GM23338 (cell line): ENCODE measurements at places on chromosomes 6 and 20. TPM values are rescaled to one million over a fixed set of nuclear protein-coding genes. Genes with fewer than 3 reads are reported as not detected.

BHLHE23 gene
- 5.0 and 6.6 TPM in 2 replicates for total RNA-seq

DNA sequence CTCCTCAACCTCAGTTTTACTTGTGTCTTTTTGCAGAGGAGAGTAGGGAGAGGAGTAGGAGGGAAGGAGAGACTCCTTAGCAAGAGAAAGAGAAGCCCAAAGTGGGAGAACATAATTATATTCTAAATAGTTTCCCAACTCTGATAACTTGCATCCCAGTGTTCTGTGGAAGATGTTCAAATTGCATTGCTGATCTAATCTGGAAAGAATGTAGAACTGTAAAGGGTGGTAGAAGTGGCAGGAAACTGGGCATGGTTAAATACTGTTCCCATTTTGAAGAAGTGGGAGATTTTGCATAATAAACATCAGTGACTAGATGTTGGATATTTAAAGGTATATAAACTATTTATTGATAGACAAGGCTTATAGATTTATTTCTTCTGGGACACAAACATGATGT lies 42.6 kb upstream of the HMGN3 start:
- no peak for DNase-seq

GRCh38 chr20:14711652-14712051 lies 374.2 kb upstream of the FLRT3 start:
- DNase-seq = peak; percentile 50

DNA sequence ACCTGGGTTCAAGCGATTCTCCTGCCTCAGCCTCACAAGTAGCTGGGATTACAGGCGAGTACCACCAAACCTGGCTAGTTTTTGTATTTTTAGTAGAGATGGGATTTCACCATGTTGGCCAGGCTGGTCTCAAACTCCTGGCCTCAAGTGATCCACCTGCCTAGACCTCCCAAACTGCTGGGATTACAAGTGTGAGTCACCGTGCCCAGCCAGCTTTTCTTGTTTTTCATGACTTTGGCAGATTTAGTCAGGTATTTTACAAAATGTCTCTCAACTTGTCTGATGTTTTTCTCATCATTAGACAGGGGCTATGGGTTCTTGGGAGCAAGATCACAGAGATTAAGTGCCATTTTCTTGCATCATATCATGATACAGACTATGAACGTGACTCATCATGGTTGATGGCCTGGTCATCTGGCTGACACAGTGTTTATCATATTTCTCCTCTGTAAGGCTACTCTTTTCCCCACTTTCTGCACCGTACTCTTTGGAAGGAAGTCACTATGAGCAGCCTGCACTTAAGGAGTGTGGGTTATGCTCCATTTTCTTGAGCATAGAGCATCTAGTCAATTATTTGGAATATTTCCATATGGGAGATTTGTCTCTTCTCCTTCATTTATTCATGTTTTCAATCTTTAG lies 67.8 kb downstream of the RNF182 start:
- no peak for DNase-seq

GRCh38 chr20:10453241-10453640 lies 18.1 kb downstream of the SLX4IP start:
- no peak for DNase-seq

PGC gene
- total RNA-seq = not detected in 2 replicates

DNA sequence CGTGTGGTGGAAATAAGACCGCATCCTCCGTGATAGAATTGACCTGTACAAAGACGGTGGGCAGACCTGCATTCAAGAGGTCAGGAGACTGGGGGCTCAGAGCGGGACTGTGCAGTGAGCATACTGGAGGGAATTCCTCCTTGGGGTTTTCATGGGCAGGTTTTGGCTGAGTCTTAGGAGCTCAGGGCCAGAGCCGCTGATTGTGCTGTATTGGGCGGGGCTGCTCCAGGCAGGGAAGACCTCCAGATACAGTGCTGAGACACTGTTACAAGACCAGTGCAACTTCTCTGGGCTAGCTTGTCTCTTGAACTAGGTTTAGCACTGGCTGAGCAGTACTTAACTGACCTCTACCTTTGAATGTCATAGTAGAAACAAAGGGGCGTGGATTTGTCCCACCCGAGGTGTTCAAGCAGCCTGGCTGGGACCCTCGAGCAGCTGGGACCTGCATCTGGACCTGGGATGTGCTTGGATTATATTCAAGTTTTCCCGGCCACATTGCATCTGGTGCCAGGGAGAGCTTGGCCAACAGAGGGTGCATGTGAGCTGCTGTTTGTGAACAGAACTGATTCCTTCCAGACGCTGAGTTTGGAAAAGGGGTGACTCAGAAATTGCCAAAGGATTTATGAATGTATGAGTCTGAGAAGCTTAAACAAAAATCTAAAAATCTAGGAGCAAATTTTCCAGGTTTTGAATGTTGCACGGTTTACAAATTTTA lies 33.4 kb upstream of the SLC22A1 start:
- DNase-seq = peak; percentile 71

DNA sequence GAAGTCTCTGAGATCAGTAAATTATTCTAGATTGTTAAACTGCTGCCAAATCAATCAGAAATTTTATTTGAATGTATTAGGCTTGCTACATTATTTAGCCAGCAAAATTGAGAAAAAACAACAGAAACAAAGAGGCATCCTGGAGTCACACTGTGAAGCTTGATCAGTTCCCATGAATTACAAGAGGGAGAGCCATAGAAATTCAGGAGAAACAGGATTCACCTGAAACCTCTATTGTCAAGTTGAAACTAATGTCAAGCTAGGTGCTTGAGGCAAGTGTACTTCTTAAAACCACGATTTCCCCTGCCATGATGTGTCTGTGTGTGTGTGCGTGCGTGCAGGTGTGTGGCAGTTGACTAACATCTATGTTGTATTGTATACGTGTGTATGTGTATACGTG lies 439.1 kb upstream of the NOX3 start:
- DNase-seq = peak; percentile 80

SULF2 gene
- total RNA-seq = 14.0 and 20.7 TPM in 2 replicates

- no peak for DNase-seq
Observed at GRCh38 chr6:12022953-12023388, 10.9 kb downstream of the HIVEP1 start.

DNA sequence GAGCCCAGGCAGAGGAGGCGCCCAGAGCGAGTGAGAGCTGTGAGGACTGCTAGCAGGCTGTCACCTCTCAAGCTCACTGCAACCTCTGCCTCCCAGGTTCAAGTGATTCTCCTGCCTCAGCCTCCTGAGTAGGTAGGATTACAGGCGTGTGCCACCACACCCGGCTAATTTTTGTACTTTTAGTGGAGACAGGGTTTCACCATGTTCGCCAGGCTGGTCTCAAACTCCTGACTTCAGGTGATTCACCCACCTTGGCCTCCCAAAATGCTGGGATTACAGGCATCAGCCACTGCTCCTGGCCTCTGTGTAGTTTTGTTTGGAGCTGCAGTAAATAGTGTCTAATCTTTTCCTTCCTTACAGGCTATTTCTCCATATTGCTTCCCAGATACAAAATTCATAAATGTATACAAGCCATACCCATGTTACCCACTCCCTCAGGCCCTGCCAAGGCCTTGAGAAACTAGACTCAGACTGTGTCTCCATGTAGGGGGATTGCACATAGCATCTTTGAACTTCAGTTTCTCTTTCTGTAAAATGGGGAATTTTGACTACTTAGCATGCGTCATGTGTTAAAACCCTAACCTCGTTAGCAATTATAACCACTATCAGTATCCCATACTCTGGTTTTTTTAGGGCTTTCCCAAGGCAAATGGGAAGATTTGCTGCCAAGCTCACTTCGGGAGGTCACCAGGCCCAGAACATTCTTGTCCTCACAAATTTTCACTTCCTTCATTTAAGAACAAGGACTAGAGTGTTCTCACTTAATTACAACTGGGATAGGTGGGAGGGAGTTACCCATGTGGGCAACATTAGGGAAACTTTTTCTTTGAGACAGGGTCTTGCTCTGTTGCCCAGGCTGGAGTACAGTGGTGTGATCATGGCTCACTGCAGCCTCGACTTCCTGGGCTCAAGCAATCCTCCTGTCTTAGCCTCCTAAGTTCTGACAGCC lies 67.3 kb upstream of the DDR1 start:
- no peak for DNase-seq

GRCh38 chr6:43604174-43604573 lies 24.9 kb downstream of the GTPBP2 start:
- no peak for DNase-seq

- no peak for DNase-seq
Observed at GRCh38 chr6:89729818-89730217, 89.8 kb downstream of the MDN1 start.

DNA sequence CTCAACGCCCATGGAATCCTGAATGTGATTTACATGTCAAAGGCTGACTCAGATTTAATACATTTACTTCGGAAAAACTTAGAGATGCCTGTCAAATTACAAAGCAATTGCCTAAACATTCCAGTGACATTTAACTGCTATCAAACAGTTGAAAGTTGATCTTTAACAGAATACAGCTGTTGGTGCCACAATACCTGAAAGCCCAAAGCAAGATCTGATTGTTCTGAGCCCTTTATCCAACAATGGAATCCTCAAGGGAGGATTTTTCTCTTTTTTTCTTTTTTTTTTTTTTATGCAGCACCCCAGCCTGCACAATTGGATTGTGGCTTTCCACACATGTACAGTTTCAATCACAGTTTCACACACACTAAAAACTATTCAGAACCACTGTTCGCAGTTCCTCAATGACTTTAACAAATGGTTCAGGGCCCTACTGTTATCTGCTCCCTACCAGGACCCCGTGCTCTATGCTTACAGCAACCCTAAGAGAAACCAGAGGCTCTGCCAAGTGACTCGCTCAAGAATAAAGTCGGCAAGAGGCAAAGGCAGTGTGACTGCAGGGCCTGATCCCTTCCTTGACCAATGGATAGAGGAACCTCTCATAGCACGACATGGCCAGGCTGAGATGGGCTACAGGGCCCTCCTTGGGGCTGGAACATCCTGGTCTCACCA lies 33.3 kb downstream of the EPB41L2 start:
- DNase-seq = peak; percentile 30

PXDC1 gene
- 1.7 and 1.8 TPM in 2 replicates for total RNA-seq

DNA sequence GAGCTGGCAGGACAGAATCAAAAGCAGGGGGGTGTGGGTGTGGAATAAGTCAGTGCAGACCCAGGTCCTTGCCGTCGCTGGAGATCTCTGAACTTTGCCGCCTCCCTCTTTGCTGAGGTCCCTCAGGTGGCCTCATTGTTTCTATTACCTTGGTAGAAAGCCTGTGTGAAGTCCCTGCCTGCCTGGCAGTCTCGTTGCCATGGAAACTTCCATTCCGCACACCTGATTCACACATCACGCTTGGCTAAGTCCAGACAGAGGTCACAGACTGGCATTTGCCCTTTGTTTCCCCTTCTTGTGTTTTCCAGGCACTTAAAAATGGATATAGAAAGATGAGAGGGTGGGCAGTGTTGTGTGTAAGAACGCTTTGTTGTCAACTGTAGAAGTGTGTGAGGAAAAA lies 260.6 kb downstream of the PRL start:
- peak; percentile 81 for DNase-seq

DNA sequence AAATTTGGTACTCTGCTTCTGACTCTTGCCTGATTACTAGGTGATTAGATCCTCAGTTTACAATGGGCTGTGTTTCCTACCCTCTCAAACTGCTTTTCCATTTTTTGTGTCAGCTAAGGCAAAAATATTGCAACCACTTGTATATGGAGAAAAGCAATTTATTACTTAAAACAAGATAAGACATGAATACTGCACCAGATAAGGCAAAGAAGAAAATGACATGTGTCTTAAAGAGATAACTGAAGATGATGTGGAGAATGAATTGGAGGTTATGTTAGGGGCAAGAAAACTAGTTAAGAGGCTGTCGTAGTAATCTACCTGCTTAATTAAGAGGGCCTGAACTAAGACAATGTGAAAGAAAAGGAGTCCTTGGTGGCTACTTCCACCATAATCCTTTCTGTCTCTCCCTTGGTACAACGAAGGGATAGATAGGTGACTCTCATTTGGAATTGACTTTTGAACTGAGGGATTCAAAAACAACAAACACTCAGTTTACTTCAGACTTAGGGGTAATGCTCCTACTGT lies 16.3 kb upstream of the REV3L start:
- DNase-seq = no peak

DNA sequence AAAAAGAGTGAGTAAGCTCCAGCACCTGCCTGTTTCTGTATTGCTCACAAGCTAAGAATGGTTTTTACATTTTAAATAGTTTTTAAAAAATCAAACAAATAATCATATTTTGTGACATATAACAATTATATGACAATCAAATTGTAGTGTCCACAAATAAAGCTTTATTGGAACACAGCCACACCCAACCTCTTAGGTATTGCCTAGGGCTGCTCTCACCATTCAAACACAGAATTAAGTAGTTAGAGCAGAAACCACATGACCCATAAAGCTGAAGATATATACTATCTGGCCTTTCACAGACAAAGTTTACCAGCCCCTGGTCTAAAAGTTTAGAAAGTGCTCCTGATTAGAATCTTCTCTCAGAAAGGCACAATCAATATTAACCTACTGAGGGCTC lies 11.2 kb downstream of the TNFRSF21 start:
- no peak for DNase-seq

- DNase-seq = no peak
Observed at GRCh38 chr6:15969236-15969778, 159.6 kb upstream of the MYLIP start.

GSTA3 gene
- total RNA-seq = not detected in 2 replicates

GRCh38 chr6:102407886-102408741 lies 1014.6 kb downstream of the GRIK2 start:
- no peak for DNase-seq

GRCh38 chr6:2124260-2124709 lies 121.1 kb downstream of the GMDS start:
- no peak for DNase-seq

DNA sequence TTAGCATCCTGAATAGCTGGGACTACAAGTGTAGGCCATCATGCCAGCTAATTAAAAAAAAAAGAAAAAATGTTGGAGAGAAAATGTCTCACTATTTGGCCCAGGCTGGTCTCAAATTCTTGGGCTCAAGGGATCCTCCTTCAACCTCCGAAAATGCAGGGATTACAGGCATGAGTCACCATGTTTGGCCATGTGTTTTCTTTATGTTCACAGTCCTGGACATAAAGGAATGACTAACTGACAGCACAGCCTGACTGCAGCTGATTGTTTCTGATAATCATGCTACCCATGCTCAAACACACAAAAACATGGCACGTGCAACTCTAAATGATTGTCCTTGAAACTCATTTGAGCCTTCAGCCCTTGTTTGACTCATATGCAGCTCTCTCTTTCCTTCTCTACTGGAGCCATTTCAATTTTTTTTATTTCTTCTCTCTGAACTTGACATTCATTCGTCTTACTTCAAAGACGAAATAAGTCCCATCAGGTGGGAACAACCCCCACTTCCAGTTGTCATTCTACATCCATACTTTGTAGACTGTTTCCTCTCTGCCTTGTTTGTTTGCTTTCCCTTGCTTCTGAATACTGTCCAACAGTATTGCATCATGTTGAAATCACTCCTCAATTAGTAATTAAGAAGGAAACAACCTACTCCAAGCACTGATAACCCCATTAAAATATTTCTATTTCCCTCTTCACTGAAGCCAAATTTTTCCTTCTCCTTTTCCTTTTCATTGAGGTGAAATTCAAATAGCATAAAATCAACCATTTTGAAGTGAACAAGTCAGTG lies 413.0 kb downstream of the BMP2 start:
- no peak for DNase-seq

DNA sequence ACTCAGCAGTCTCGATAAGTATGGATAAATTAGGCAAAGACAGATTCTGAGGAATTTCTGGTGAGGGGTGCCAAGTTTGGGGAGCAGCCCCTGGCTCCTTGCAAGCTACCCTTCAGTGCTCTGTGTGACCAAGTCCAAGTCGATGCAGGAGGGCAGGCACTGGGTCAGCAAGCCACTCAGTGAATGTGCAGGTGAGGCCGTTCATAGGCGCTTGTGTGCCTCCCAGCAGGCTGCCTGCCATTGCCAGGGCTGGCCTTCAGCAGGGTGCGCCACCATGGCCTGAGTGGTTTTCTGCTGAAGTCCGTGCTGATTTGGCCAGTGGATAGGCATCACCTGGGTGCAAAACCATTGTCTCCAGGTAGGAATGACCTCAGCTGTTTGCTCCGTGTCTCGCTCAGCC lies 3.3 kb upstream of the GNRH2 start:
- no peak for DNase-seq
